ENCODE measurements at places on chromosomes 3 and 15. TPM values are rescaled to one million over a fixed set of nuclear protein-coding genes. Genes with fewer than 3 reads are reported as not detected.

Gene ANKRD34C
- total RNA-seq: not detected

Gene TRANK1
- total RNA-seq: 11.0 TPM

Gene NOX5
- not detected for total RNA-seq

Gene NR1I2
- total RNA-seq: 0.88 TPM

Gene TMEM207
- not detected for total RNA-seq

Gene PEX11A
- 1.0 TPM for total RNA-seq

Gene CLPX
- 69.9 TPM for total RNA-seq

Gene GOLGA6D
- total RNA-seq: not detected

Gene ZPLD1
- not detected for total RNA-seq

GRCh38 chr15:27070841-27071240 is 99.9 kb downstream of the GABRG3 start:
- peaks cover 2% of the 10 kb centered on the region for H3K36me3 ChIP-seq
- no peaks in the 10 kb centered on the region for H3K27me3 ChIP-seq
- H3K4me3 ChIP-seq: no peak overlapping the region
- DNase-seq: no peak

GRCh38 chr15:101498717-101499480 is 9.4 kb upstream of the PCSK6 start:
- DNase-seq: no peak
- H3K36me3 ChIP-seq: no peaks in the 10 kb centered on the region
- H3K27me3 ChIP-seq: peaks cover 37% of the 10 kb centered on the region

GRCh38 chr15:101318839-101319238 is 23.8 kb upstream of the SNRPA1 start:
- H3K36me3 ChIP-seq: no peaks in the 10 kb centered on the region
- peaks cover 10% of the 10 kb centered on the region for H3K4me1 ChIP-seq
- no peak for DNase-seq

GRCh38 chr3:146035366-146035765 is 125.6 kb downstream of the PLOD2 start:
- H3K27ac ChIP-seq: no peak overlapping the region
- H3K27me3 ChIP-seq: no peaks in the 10 kb centered on the region
- no peaks in the 10 kb centered on the region for H3K4me1 ChIP-seq
- no peak overlapping the region for H3K4me3 ChIP-seq

- H3K27ac ChIP-seq: no peak overlapping the region
- no peak overlapping the region for H3K4me3 ChIP-seq
- H3K4me1 ChIP-seq: no peaks in the 10 kb centered on the region
Measured at GRCh38 chr3:174016186-174016585, 618.6 kb downstream of the NLGN1 start.

DNA sequence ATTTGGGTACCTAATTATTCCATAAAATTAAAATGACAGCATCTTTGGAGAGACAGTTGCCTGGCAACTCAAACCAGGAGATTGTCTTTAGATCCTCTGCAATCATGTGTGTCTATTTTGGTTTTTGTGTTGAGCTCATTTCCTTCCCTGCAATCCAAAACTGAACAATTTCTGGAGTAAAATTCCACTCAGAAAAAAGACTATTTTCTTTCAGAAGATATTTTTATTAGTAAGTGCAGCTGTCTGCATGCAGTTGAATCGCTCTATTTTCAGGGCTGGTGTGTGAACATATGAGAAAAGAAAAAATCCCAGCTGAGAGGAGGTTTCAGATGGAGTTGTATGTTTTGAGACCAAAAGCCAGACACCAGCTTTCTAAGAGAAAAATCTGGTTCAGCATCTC is 41.9 kb upstream of the DYNC1LI1 start:
- no peak overlapping the region for H3K27ac ChIP-seq
- H3K36me3 ChIP-seq: no peaks in the 10 kb centered on the region
- no peak for DNase-seq
- no peak overlapping the region for H3K4me3 ChIP-seq
- H3K4me1 ChIP-seq: no peaks in the 10 kb centered on the region
- peaks cover 2% of the 10 kb centered on the region for H3K27me3 ChIP-seq

DNA sequence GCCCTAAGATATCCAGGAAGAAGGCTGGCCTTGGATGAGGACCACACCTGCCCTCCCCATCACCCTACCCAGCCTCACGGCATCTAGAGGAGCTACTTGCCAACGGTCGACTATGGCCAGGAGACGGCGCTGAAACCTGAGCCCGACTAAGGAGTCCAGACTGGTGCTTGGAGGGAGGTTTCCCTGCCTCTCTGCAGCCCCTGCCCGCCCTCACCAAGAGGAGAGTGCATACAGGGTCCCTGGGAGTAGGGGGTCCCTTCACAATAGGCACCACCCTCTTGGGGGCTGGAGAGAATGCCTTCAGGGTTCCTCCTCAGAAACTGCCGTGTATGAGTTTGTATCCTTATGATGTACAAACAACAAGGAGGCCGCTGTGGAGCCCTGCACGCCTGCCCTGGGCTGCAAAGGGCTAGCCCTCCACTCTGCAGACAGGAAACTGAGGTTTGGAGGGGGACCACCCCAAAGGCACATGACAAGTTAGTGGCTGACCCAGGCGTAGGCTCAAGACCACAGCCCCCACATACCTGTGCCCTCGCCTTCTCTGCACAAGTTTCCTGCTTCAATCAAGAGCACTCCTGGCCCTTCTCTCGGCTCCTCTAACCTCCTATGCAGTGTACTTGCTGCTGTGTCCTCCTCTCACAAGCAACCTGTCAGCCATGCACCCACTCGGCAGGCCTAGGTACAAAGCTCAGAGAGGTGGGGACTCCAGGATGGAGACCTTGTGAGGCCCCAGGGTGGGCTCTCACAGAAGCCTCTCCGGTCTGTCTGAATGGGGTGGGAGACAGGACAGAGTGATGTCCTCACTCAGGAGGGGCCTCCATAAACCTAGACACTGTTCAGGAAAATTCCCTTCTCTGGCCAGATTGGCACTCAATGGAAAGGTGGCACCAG is 7.4 kb downstream of the KLF15 start:
- H3K27ac ChIP-seq: no peak overlapping the region
- DNase-seq: no peak
- no peaks in the 10 kb centered on the region for H3K27me3 ChIP-seq

GRCh38 chr15:59443341-59444072 is 5.5 kb downstream of the FAM81A start:
- H3K36me3 ChIP-seq: no peaks in the 10 kb centered on the region
- no peak overlapping the region for H3K27ac ChIP-seq
- DNase-seq: no peak
- H3K4me3 ChIP-seq: no peak overlapping the region
- H3K27me3 ChIP-seq: peaks cover 4% of the 10 kb centered on the region
- peaks cover 5% of the 10 kb centered on the region for H3K4me1 ChIP-seq

GRCh38 chr3:127002195-127003174 is 19.6 kb downstream of the PLXNA1 start:
- H3K27me3 ChIP-seq: no peaks in the 10 kb centered on the region
- H3K4me3 ChIP-seq: no peak overlapping the region
- DNase-seq: no peak
- peaks cover 1% of the 10 kb centered on the region for H3K36me3 ChIP-seq
- no peak overlapping the region for H3K27ac ChIP-seq

DNA sequence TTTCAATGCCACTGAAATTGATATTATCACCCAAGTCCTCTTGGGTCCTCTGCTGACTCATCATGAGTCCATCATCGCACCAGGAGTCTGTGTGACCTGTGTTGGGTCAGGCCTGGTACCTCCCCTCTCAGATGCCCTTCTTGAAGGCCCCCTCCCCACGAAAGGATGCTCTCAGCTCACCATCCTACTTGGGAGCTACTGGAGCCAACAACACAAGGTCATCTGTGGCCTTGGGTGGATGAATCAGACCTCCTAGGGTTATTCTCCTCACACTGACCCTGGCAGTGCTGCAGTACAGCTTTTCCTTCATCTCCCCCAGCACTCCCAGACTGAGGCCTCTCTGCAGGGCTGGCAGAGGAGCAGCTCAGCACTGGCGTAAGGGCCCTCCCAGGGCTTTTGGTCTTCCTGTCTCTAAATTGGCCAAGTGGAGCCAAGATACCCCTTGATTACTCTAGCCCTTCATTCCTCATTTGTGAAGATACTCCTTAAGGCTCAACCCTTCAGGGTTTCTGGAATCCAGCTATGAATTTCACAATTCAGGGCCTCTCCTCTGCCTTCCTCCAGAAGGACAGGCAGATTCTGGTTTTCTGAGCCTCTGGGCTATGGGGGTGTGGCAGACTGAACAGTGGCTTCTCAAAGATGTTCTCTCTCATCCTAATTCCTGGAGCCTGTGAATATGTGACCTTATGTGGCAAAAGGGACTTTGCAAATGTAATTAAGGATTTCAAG is 80.7 kb upstream of the GSK3B start:
- no peak overlapping the region for H3K4me3 ChIP-seq
- no peaks in the 10 kb centered on the region for H3K4me1 ChIP-seq
- no peak for DNase-seq
- H3K36me3 ChIP-seq: no peaks in the 10 kb centered on the region
- no peak overlapping the region for H3K27ac ChIP-seq

GRCh38 chr15:77180270-77180669 is 109.4 kb upstream of the TSPAN3 start:
- H3K27me3 ChIP-seq: no peaks in the 10 kb centered on the region
- peaks cover 44% of the 10 kb centered on the region for H3K4me1 ChIP-seq
- DNase-seq: no peak

- peaks cover 15% of the 10 kb centered on the region for H3K36me3 ChIP-seq
- no peak overlapping the region for H3K27ac ChIP-seq
- H3K4me1 ChIP-seq: peaks cover 23% of the 10 kb centered on the region
- DNase-seq: no peak
- H3K27me3 ChIP-seq: no peaks in the 10 kb centered on the region
Measured at GRCh38 chr3:141442446-141442845, 44.4 kb upstream of the RASA2 start.

- no peaks in the 10 kb centered on the region for H3K27me3 ChIP-seq
- no peak overlapping the region for H3K27ac ChIP-seq
- H3K4me1 ChIP-seq: no peaks in the 10 kb centered on the region
- no peaks in the 10 kb centered on the region for H3K36me3 ChIP-seq
- DNase-seq: no peak
- H3K4me3 ChIP-seq: no peak overlapping the region
Measured at GRCh38 chr3:106703524-106703923, 673.7 kb upstream of the CCDC54 start.

GRCh38 chr15:87863152-87863551 is 393.4 kb downstream of the NTRK3 start:
- no peak for DNase-seq
- H3K27ac ChIP-seq: no peak overlapping the region

- no peak overlapping the region for H3K4me3 ChIP-seq
- peaks cover 5% of the 10 kb centered on the region for H3K4me1 ChIP-seq
- no peak overlapping the region for H3K27ac ChIP-seq
- peak; percentile 46 for DNase-seq
Measured at GRCh38 chr3:16101295-16102186, 72.9 kb upstream of the GALNT15 start.

DNA sequence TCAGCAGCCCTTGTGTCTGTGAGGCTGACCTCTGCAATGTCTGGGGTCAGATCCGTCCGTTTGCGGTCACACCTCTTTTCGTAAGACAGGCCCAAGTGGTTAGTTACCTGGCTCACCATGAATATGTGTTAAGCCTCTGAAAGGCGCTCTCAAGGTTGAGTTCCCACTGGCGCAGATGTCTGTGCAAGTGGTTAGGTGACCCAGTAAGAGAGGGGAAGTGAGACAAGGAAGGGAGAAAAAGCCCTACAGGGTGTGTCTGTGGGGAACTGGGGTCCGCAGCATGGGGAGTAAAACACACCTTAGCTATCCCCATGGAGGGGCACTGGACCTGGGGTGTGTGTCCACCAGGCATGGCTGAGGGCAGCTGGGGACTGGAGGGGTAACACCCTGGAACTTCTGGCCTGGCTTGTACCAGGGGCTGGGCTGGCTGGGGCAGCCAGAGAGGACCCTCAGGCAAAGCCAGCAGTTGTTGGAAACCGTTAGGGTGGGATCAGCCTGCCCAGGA is 391.6 kb upstream of the PROK2 start:
- peaks cover 32% of the 10 kb centered on the region for H3K27me3 ChIP-seq
- no peak for DNase-seq
- H3K36me3 ChIP-seq: no peaks in the 10 kb centered on the region
- H3K27ac ChIP-seq: no peak overlapping the region
- H3K4me1 ChIP-seq: peaks cover 13% of the 10 kb centered on the region
- no peak overlapping the region for H3K4me3 ChIP-seq

DNA sequence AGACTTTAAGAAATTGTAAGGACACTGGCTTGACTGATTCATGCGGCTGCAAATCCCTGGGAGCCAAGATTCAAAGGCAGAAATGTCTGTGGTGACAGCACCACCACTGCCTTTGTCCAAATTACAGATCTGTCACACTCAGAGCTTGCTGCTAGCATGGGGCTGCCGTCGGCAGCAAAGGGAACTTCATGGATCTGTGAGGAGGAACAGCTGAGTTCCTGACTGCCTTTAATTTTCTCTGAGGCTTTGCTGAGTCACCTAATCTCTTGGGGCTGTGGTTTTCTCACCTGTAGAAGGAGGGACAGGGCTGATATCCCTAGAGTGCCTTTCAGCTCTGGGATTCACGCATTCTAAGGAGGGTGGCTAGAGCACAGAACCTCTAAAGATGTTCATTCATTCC is 4.1 kb upstream of the PAK6 start:
- no peak overlapping the region for H3K27ac ChIP-seq
- peaks cover 4% of the 10 kb centered on the region for H3K36me3 ChIP-seq
- no peak overlapping the region for H3K4me3 ChIP-seq
- peaks cover 13% of the 10 kb centered on the region for H3K27me3 ChIP-seq
- no peak for DNase-seq

DNA sequence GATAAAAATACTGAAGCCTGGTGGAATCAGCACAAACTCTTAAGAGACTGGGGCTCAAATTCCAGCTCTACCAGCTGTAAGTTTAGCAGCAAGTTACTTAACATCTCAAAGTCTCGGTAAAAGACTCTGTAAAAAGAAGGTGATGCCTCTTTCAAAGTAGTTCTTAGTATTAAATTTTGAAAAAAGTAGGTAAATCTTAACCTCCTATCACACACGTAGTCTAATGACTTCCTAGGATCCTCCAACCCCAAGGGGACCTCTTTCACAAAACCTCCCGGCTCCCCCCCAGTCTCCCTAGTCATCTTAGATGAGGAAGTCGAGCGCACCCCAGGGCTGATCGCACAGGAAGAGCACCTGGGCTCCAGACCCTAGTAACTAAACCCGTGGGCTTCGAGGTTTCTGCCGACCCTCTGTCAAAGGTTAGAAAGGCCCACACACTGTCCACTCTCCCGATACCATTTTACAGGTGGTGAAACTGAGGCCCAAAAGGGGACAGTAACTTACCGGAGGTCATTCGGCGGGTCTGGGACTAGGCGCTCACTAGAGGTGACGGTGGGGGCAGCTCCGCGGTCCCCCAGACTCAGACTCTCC is 427 bp downstream of the MBD4 start:
- peak; percentile 61 for DNase-seq
- H3K4me1 ChIP-seq: peaks cover 59% of the 10 kb centered on the region
- peak overlapping the region; percentile 87 for H3K4me3 ChIP-seq
- peak overlapping the region; percentile 89 for H3K27ac ChIP-seq

DNA sequence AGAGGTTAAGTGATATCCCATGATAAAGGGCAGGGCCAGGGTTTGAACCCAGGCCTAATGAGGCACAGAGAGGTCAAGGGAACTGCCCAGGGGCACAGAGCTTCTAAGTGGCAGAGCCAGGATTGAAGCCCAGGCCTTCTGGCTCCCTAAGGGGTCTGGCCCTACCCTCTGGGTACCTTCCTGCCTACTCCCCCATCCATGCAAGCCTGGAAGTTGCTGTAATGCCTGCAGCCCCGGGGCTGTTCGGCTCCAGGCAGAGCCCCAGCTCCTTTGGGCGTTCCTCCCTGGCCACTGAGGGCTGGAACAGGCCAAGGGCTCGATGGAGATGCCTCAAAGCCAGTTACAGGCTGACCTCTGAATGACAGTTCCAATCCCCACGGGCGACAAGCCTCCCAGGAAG is 4.5 kb downstream of the GRIP2 start:
- H3K36me3 ChIP-seq: no peaks in the 10 kb centered on the region
- no peak overlapping the region for H3K4me3 ChIP-seq
- H3K27me3 ChIP-seq: no peaks in the 10 kb centered on the region
- no peaks in the 10 kb centered on the region for H3K4me1 ChIP-seq
- no peak for DNase-seq

Data from activated naive CD4-positive, alpha-beta T cell treated with anti-CD3 and anti-CD28 coated beads for 36 hours (primary cell).